ENCODE measurements at places on chromosomes 1 and 21.

GRCh38 chr1:148363439-148363810 lies 119.7 kb downstream of the PPIAL4G start:
- peak; percentile 65 for ATAC-seq

- ATAC-seq: no peak
These were observed 11.5 kb upstream of the RUNX3 start for GRCh38 chr1:24941564-24941963.

DNA sequence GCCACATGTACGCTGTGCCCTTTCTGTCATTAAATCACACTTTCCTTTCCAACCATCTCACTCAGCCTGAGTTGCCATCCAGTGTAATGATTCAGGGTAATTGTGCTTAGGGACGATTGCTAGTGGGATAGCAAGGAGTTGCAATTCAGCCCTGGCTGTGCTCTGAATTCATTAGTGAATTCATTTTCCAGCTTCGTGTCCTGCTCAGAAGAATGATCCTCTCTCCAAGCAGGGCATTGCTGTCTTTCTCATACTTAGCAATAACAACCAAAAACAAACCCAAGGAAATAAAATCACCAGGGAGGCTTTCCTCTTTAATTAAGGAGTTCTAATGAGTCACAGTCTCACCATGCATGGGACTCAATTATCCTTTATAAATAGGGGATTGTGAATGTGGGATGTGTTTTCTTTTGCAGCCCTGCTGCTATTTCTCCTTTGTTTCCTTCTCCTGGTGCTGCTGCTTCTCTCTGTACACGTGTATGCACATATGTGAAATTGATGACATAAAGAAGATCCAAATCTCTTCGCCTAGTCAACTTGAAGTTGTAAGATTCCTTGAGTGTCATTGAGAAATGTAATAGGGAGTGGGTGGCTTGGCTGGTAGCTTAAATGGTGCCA lies 167.0 kb downstream of the TSEN15 start:
- no peak for ATAC-seq

- no peak for ATAC-seq
These were observed 49.3 kb downstream of the ZC3H11B start for GRCh38 chr1:219563568-219563967.

DNA sequence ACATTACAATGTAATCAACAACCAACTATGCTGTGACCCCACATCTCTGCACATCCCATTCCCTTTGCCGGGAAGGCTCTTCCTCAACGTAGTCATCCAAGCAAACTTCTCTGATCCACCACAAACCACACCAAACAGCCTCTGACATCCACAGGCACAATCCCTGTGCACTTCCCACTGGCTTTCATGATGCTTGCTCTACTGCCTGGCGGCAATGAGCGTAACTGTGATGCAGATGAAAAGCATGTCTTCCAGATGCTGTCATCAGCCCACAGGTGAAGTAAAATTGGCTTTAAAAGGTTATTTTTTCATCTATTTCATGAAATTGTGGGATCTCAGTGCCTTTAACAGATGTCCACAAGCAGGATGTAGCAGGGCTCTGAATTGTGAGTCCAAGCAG lies 635.2 kb downstream of the SMYD3 start:
- ATAC-seq: no peak

- no peak for ATAC-seq
These were observed 265.1 kb downstream of the PTPRU start for GRCh38 chr1:29501227-29501976.

DNA sequence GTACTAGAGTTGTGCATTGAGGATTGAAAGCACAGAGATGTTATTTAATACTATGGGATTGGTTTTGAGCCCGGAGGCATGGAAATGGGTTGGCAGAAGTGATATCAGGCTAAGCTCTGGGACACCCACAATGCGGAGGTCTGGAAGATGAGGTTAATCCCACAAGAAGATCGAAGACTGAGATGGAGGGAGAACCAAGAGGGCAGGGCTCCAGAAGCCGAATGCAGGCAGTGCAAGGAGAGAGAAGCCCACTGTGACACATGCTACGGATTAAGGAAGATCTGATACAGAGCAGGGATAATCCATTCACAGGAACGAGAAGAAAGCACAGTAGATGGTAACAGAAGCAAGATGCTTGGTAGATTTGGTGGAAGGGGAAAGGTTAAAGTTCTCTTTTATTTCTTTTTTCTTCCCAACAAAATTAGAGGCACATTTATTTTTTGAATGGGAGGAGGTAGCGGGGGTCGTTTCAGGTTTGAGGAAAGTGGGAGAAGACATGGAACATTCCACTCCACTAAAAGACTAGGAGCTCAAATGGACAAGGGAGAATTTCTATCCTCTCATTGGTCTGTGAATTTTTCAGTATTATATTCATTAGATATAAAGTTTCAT lies 113.2 kb downstream of the NCAM2 start:
- no peak for ATAC-seq

DNA sequence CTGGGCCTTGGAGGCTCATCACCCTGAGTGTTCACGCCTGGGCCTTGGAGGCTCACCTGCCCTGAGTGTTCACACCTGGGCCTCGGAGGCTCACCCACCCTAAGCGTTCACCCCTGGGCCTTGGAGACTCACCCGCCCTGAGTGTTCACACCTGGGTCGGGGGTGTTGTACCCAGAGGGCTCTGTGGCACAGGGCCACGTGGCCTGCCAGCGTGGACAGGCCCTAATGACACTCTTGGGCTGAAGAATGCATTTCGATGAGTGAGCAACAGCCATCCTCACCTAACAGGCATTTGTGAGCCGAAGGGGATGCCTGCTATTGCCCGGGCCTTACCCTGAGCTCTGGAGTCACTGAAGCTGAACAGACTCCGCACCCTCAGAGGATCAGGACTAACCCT lies 17.5 kb downstream of the SLC19A1 start:
- no peak for ATAC-seq

GRCh38 chr21:45518742-45519141 lies 23.5 kb downstream of the SLC19A1 start:
- no peak for ATAC-seq

GRCh38 chr1:94384485-94385265 lies 33.5 kb upstream of the ABCD3 start:
- peak; percentile 60 for ATAC-seq

Data from esophagus mucosa (tissue), 1 donor.